ENCODE measurements at places on chromosomes 16 and 17.

GRCh38 chr17:52201767-52202519, 43.4 kb upstream of the CA10 start:
- no peak for DNase-seq

DNA sequence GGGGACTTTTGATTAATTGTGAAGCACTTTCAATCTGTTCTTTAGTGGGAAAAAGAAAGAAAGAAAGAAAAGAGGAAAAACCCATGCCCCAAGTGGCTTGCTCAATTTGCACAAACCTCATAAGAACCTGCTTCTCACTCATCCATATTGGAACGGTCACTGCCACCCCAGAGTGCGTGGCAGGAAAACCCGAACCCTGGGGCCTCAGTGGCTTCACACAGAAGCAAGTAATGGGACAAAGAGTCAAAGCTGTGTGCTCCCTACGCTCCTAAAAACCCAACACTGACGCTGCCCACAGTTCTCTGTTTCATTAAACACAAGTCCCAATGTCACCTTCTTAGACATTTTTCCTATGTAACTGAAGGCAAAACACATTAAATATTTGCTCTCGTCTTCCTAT, 1.2 kb downstream of the SLC6A4 start:
- no peak for DNase-seq

- no peak for DNase-seq
Measured at GRCh38 chr17:31061678-31062077, 33.1 kb upstream of the NF1 start.

- no peak for DNase-seq
Measured at GRCh38 chr16:27033281-27033979, 33.3 kb upstream of the C16orf82 start.

DNA sequence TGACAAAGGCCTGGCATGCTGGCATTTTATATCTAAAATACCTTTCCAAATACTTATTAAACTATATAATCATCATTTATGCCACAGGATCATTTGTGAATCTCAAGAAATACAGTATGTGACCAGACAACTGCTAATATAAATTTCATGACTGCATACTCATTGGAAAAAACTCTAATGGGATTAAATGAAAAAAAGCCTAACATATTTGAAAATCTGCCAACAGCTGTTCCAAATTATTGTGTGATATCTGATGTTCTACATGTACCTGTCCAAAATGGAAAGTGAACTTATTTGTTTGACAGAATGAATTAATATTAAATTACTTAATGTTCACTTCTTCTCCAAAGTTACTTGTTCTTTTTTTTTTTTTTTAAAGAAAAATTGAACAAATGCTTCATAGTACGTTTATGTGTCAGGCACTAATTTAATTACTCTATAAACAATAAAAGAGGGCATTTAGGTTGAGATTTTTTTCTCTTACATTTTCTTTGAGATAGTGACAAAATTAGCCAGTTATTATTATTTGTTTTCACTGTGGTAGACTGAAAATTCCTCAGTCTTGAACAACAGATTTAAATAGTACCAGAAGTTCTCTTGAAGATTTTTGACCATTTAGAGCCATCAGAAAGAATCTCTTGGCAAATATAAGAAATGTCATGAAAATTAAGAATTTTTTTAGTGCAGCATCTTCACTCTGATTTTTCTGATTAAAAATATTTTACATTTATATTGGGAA, 114.0 kb downstream of the FTO start:
- no peak for DNase-seq

GRCh38 chr17:41428591-41429291, 4.4 kb upstream of the KRT37 start:
- no peak for DNase-seq

DNA sequence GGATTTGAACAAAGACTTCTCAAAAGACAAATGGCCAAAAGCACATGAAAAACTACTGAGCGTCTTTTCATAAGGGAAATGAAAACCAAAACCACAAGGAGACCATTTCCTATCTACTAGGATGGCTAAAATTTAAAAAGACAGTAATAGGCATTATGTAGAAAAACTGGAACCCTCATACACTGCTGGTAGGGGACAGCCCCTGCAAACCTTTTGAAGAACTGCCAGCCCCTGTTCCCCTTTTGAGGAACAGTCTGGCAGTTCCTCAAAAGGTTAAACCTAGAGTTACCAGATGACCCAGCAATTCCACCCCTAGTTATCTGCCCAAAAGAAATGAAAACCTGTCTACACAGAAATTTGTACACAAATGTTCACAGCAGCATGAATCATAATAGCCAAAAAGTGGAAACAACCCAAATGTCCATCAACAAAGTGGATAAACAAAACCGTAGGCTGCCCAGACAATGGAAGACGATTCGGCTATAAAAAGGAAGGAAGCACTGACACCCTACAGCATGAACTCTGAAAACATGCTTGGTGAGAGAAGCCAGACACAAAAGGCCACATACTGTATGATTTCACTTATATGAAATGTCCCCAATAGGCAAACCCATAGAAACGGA, 22.9 kb downstream of the CDIP1 start:
- DNase-seq, result no peak

DNA sequence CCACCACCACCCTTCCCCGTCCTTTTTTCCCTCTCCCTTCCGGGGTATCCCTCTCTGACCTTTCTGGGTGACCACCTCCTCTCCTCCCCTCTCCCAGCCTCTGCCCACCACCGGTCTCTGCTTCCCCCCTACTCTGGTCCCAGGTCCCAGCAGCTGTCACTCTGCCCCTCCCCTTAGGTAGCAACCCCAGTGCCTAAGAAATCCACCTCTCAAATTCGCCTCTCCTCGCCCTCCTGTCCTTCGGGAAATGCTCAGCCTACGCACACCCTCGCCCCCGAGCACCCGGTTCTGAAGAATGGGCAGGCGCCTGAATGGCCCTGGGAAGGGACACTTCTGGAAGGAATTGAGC, 775 bp upstream of the SP6 start:
- DNase-seq, result no peak

GRCh38 chr16:65740711-65741110, 618.8 kb upstream of the CDH11 start:
- no peak for DNase-seq

- DNase-seq, result peak; percentile 34
Measured at GRCh38 chr16:89491238-89491869, 993 bp upstream of the ANKRD11 start.

DNA sequence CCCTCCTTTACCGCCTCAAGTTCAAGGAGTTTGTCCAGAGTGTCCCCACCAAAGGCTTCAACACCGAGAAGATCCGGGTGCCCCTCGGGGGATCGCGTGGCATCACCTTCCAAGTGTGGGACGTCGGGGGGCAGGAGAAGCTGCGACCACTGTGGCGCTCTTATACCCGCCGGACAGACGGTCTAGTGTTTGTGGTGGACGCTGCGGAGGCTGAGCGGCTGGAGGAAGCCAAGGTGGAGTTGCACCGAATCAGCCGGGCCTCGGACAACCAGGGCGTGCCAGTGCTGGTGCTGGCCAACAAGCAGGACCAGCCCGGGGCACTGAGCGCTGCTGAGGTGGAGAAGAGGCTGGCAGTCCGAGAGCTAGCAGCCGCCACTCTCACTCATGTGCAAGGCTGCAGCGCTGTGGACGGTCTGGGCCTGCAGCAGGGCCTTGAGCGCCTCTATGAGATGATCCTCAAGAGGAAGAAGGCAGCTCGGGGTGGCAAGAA, 1.1 kb downstream of the ARL4D start:
- DNase-seq, result no peak

- peak; percentile 92 for DNase-seq
Measured at GRCh38 chr17:4232168-4232813, 31.5 kb downstream of the ANKFY1 start.

DNA sequence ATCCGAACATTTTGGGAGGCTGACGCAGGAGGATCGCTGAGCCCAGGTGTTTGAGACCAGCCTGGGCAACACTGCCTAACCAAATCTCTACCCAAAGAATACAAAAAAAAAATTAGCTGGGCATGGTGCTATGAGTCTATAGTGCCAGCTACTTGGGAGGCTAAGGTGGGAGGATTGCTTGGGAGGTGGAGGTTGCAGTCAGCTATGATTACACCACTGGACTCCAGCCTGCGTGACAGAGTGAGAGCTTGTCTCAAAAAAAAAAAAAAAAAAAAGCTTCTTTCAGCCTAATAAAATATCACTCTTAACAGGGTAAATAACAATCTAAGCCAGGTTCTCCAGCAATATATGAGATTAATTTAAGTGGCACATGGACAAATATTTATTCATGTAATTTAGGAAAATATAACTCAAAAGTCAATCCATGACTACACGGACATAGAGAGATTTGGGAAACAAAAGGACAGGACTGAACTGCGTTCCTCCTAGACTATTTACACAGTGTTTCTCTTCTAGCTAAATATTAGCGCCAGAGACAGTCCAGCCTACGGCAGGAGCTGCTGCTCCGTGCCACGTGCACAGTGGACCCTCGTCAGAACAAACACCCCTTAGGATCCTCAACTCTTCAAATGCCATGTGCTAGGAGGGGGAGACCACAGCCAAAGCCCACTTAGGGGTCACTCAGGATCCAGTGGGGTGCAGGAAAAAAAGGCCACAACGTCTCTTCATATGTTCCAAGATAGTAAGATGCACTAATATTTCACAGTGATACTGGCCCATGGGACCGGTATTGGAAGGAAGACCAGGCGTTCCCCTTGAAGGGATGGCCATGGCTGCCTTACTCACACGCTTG, 8.7 kb downstream of the USP36 start:
- no peak for DNase-seq

GRCh38 chr16:2468725-2469398, 2.2 kb upstream of the NTN3 start:
- DNase-seq, result peak; percentile 98

DNA sequence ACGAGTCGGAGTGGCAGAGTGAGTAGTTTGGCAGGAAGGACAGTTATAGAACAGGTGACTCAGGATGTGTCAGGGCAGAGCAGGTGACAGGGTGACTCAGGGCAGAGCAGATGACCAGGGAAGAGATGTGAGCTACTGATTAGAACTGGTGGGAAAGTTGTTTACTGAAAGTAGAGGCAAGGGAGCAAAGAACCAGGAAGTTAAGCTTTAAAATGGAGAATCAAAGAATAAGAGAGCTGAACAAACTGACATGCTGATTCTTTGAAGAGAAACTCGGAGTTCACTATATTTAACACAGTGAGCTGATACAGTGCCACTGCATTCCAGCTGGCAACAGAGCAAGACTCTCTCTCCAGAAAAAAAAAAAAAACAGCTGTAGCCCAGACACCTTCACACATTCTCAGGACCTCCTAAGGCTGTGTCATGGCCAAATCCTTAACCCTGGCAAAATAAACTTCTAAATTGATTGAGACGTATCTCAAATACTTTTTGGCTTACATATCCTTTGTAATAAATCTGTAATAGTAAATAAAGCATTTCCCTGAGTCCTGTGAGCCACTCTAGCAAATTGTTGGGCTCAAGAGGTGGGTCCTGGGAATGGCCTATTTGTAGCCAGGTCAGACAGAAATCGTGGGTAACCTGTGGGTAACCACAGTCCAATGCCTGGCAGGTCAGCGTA, 12.3 kb upstream of the UBE2I start:
- DNase-seq, result no peak

GRCh38 chr17:80605326-80606066, 60.9 kb downstream of the RPTOR start:
- no peak for DNase-seq

DNA sequence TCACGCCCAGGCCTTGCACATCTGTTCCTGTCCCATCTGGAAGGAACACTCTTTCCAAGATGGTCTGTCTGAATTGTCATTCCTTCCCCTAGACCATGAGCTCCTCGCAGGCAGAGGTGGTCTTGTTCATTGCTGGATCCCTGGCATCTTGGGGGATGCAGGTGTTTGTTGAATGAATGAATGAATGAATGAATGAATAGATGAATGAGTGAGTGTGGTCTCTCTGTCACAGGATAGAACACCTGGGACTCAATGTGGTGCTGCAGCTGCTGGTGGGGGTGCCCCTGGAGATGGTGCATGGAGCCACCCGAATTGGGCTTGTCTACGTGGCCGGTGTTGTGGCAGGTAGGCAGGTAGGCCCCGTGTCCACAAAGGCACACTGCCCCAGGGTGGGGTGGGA, 32.2 kb downstream of the RHBDL3 start:
- peak; percentile 15 for DNase-seq

- DNase-seq, result no peak
Measured at GRCh38 chr17:45162025-45162687, 481 bp downstream of the HEXIM2 start.

- no peak for DNase-seq
Measured at GRCh38 chr16:2896480-2897010, 13.5 kb downstream of the FLYWCH2 start.

- DNase-seq, result peak; percentile 29
Measured at GRCh38 chr17:34609210-34609609, 29.8 kb downstream of the TMEM132E start.

DNA sequence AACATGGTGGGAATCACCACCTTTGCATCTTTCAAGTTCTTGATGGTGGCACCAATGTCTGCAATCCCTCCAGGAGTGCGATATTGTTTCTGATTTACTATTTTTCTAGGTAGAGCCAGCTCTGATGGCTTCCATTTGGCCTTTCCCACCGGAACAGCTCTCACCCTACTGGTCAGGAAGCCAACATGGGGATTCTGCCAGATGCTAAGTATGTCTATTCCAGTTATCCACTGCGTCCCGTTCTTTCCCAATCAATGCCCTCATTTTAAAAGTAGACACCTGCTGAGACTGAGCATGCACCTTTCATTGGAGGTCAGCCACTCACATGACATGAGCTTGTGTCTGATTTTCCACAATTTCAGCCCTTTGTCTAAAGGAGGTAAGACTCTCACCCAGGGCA, 23.5 kb downstream of the ZZEF1 start:
- no peak for DNase-seq

DNA sequence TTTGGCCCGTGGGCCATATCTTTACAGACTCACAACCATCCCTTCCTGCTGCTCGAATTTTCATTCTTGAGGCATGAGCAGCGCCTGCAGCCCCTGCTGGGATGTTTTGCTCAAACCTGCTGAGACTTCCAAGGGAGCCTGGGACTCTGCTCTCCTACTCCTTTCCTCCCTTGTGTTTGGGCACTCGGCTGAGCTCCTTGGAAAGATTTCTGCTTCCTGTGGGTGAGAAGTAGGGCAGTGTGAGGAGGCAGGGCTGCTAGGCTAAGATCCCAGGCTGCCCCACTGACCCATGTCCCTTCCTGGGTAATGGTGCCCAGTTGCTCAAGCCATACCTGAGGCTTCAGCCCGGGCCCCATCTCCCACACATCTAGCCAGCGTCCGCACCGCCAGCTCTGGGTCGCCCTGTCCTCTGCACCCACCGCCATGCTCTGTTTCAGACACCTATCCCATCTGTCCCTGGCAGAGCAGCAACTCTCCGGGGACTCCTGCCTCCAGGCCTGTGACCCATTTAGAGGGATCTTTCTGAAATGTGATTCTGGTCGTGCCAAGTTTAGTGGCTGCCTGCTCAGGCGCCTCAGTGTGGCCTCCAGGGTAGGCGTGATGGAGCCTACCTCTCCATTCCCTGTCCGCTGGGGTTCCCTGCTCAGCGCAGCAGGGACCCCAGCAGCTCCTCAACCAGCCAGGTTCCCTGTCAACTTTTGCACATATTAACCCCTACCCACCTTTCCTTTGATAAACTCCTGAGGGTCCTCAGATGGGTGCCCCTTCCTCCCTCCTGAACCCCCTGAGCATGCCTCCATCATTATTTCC, 190.1 kb downstream of the CCDC182 start:
- peak; percentile 80 for DNase-seq

- DNase-seq, result no peak
Measured at GRCh38 chr16:4505356-4506147, 29.4 kb downstream of the HMOX2 start.

- DNase-seq, result no peak
Measured at GRCh38 chr17:29623283-29623647, 553 bp upstream of the CORO6 start.

GRCh38 chr16:56998861-56999260, 9.5 kb downstream of the NLRC5 start:
- DNase-seq, result no peak

GRCh38 chr17:16926061-16926511, 45.8 kb downstream of the TNFRSF13B start:
- no peak for DNase-seq
